ENCODE measurements at places on chromosomes 1 and 21.

DNA sequence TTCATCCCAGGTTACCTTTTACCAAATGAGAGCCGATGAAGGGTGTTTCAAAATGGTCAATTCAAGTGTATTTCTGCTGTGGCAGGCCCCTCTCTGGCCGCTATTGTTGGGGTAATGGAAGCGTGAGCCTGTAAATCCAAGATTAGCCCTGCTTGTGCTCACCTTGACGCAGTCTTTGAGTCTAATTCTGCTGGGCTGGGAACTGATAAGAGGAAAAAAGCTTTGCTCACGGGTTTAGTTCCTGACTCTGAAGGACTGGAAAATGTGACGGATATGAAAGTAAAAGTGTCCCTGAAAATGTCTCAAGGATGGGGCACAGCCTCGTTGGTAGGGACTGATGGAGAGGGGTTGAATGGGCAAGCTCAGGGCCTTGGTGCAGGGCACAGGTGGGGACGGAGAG is 125.9 kb upstream of the GALNT2 start:
- DNase-seq: no peak

- no peak for DNase-seq
Observed at GRCh38 chr1:29806646-29807319, 570.5 kb downstream of the PTPRU start.

DNA sequence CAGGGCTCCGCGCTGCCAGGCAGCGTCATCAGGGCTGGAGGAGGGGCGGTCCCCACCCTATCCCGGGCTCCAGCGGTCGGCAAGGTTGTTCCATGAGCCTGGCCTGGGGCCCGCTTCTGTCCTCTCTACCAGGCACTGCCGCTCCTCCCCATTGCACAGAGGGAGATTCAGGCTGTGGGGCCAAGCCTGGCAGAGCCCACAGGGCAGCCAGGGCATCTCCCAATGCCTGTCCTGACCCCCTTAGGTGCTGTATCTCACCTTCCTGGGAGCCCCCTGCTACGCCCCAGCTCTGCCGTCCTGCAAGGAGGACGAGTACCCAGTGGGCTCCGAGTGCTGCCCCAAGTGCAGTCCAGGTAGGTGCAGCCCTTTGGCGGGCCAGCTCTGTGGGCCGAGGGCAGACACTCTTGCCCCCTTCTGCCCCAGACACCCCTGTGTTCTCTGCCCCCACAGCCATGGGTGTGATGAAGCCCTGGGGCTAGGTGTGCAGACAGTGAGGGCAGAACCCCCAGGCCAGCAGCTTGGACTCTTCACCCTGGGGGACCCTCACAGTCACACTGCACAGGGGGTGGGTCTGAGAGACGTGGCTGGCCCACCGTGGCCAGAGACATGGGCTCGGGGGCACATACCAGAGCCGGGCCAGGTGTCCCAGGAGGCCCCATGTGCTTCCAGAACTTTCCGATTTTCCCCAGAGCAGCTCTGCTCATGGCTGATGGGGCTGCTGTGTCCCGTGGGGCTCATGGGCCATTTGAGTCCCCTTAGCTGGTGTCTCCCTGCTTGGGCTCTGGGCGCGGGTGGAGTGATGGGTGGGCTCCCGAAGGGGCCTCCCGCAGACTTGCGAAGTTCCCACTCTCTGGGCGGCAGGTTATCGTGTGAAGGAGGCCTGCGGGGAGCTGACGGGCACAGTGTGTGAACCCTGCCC is 1.6 kb downstream of the TNFRSF14 start:
- DNase-seq: no peak

DNA sequence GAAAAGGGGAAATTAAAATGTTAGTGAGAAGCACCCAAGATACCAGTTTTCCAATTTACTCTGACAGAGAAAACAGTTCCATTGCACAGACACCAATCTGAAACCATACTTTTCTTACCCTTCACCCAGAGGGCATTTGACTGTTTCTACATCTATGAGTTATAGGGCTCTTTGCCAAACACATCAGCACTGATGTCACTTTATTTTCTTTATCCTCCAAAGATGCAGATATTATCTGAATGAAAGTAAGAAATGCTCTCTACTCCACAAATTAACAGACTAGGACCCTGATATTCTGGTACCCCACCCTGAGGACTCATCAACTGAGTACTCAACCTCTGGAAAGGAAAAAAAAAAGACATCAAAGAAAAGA is 24.2 kb upstream of the PEX19 start:
- no peak for DNase-seq

- DNase-seq: peak; percentile 95
Observed at GRCh38 chr21:46458315-46459023, at the start of gene DIP2A. Gene DIP2A (plus strand): TSS chr21:46458891. CDS start chr21:46459132, 241 bp downstream.

GRCh38 chr1:41101076-41101475 is 79.6 kb upstream of the SLFNL1 start:
- DNase-seq: no peak

DNA sequence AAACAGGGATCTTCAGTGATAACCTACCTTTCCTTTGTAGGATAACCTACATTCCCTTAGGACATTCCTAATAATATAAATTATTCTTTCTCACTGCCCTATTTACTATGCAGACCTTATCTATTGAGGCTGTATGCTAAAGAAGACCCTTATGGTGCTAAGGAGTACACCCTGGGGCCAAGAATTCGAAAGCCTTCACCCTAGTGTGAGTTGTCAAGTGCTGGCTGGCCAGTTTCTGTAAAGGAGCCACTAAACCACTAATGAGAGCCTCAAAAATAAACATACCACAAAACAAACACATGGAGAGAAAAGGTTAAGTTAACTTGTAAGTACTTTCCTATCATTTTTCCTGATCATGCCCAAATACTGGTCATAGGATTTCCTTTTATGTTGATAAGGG is 315.0 kb upstream of the CAMK1G start:
- DNase-seq: no peak

- no peak for DNase-seq
Observed at GRCh38 chr1:179955287-179955680, 674 bp downstream of the CEP350 start.

- no peak for DNase-seq
Observed at GRCh38 chr1:220876511-220877376, 2.5 kb upstream of the HLX start.

- DNase-seq: no peak
Observed at GRCh38 chr1:229137271-229137670, 133.6 kb upstream of the RAB4A start.

DNA sequence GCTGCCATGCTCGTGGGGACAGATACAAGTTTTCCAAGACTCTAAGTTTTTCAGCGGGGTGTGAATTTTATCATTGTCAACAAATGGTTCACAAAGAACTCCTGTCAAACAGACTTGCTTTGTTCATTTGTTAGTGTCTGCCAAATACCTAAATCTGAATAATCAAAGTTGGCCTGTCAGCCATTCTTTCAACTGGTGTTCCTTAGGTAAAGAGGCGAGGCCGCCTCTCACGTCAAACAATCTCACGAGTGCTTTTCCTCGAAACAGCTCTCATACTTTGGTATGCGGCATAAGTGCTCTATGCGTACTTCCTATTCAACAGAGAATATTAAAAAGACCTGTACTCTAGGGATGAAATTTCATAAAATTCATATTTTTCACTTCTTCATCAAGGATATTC is 51.4 kb upstream of the KANK4 start:
- no peak for DNase-seq

GRCh38 chr1:43199093-43199726 is 27.1 kb downstream of the CFAP57 start:
- DNase-seq: peak; percentile 91

- no peak for DNase-seq
Observed at GRCh38 chr1:167996266-167996665, 59.4 kb upstream of the MPC2 start.

- no peak for DNase-seq
Observed at GRCh38 chr1:164785841-164786534, 227.0 kb downstream of the PBX1 start.

- peak; percentile 18 for DNase-seq
Observed at GRCh38 chr1:244050835-244051444, at the start of gene ZBTB18. Gene ZBTB18 (plus strand): TSS chr1:244051283. CDS start chr1:244051432, 149 bp downstream.

- no peak for DNase-seq
Observed at GRCh38 chr1:41856944-41857285, 61.8 kb downstream of the HIVEP3 start.

- no peak for DNase-seq
Observed at GRCh38 chr21:25097648-25098047, 509.6 kb downstream of the MRPL39 start.

GRCh38 chr1:163436140-163436812 is 114.5 kb downstream of the NUF2 start:
- DNase-seq: no peak

DNA sequence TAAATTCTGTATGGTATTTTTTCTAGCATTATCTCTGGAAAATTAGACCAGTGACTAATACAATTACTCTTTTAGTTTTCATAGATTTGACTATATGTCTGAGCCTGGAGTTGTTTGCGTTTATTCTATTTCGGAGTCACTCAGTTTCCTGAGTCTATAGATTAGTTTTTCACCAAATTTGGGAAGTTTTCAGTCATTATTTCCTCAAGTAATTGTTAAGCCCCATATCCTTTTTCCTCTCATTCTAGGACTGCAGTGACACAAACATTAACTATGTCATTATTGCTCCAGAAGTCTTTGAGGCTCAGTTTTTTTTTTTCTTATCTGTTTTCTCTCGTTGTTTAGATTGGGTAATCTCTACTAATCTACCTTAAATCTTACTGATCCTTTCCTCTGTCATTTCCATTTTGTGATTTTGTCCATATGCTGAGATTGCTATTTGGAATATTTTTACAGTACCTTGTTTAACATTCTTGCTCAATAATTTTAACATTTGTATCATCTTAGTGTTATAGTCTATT is 886.2 kb downstream of the LTN1 start:
- DNase-seq: no peak

DNA sequence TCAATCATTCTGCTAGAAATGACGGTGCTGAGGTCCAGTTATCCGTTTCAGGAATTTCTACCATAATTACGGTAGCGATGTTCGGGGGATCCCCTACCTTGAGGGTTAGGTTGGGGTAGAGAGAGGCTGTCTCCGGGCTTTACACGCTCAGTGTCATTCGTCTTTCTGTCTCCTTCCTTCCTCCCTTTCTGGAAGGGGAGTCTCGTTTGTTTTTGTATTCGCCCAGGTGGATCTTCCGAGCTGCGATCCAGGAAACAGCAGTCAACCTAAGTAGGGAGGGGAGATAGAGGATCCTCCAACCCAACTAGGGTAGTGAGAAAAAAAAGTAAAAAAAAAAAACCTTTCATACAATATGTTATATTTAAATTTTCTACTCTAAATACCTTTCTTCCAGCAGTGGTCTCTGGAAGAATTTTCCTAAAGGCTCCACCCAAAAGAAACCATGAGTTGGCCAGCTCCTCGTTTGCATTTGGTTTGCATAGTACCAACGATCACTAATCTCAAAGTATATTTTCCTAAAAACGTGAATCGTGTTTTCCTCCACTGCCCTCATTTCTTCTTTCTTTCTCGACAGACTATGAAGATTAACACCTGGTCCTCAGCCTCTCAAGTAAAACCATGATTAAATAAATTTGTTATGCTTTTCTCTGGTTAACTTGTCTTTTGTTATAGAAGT is 611 bp upstream of the PIK3C2B start:
- DNase-seq: no peak
